Neural crest cell (in vitro differentiated cells): ENCODE measurements at places on chromosomes 1 and 21. TPM values are rescaled to one million over a fixed set of nuclear protein-coding genes. Genes with fewer than 3 reads are reported as not detected.

Gene DCDC2B
- total RNA-seq = not detected in 2 replicates

DNA sequence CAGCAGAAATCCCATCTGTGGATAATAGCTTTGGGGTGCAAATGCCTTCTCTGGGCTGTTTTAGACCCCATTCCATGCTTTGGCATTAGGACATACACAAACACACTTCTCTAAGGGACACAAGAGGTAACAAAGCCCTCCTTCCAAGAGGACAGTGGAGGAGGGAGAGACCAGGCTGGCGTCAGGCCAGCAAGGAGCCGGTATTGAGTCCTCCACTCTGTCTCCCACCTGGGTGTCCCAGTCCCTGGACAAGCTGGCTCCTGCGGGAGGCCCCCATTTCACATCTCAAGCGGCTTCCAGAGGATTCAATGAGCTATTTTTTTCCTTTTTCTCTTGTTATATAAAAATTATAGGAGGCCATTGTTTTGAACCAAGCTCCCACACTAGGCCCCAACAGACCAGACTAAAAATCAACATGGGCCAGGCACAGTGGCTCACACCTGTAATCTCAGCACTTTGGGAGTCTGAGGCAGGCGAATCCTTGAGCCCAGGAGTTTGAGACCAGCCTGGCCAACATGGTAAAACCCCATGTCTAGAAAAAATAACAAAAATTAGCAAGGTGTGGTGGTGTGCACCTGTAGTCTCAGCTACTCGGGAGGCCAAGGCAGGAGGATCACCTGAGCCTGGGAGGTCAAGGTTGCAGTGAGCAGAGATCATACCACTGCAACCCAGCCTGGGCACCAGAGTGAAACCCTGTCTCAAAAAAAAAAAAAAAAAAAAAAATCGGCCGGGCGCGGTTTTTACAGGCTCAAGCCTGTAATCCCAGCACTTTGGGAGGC is 142.9 kb downstream of the TOMM20 start:
- no peak for DNase-seq

GRCh38 chr1:111252786-111253185 is 25.3 kb downstream of the CHI3L2 start:
- DNase-seq = no peak

DNA sequence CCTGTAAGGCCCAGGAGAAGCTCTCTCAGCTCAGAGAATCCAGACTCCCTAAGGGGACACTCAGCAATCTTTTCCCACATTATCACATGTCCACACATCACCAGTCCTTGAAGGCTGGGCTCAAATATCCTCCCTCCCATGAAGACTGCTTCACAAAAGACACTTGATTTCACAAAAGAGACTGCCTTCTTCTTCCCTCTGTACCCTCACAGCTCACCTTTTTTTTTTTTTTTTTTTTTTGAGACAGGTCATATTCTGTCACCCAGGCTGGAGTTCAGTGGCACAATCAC is 1.5 kb downstream of the CD58 start:
- DNase-seq = no peak

DNA sequence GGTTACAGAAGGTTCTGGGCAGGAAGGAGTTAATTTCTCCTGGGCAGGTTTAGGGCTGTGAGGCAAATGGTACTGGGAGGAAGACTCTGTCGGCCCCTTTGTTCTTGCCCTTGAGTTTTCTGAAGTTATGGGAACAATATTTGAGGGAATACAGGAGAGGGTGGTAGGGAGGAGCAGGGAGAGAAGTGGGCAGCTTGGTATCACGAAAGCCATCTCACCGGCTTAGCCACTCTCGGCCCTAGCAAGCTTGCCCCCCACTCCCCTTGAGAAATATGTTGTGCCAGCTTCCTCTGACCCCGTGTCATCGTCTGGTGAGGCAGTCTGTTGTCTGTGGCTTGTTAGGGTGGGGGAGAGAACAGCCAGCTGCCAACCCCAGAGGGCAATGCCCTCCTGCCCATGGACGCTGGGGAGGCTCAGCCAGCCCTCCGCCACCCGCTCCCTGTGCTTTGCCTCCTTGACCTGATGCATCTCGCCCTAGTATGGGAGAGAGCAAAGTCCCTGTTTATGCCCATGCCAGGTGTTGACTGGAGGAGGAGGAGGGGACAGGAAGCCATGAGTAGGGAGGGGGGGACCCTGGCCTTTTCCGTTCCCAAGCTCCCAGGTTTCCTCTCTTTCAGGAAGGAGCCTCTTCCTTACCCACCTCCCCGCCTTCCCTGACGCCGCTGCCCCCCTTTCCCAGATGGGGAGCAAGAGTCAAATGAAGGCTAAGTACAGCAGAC is 1.2 kb downstream of the EFNA1 start:
- DNase-seq = no peak

DNA sequence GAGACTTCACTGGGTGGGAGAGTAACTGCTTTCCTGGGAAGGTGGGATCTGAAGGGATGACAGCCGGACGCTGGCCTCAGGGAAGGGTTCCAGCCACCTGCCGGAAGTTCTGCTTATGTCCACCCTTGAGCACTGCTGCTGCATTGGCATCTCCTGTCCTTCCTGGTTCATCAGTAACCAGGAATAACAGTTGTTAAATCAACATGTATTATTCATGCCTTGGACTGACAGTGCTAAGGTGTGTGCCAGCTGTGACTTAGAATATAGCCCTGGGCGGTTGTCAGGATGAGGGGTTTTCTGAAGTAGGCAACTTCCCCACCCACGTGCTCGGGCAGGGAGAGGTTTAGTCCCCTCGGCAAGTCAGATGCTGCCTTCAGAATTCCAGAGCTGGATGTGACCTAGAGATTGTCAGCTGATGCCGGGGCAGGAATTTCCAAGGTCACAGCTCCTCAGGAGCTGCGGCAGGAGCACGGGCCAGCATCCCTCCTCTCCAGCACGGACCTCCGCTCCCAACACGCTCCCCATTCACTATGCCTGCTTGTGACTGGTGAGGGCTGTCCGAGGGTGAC is 17.9 kb downstream of the CLDN14 start:
- no peak for DNase-seq

Gene FAM78B
- 1.2 and 1.5 TPM in 2 replicates for total RNA-seq

DNA sequence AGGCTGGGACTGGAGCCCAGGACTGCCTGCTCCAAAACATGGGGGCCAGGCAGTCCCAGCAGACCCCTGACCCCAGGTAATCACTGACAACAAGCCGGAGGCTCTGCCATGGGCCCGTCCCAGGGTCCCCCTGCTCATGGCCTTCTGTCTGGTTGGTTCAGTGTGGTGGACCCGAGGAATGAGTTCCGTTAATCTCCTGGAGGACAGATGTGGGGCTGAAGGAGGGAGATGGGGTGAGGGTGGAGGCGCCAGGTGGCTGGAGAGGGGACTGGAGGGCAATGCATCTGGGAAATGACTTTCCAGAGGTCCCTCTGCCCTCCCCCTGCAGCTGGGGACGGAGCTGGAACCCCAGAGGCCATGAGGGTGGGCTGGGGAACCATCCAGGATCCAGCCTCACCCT is 103.2 kb downstream of the EBNA1BP2 start:
- no peak for DNase-seq

- DNase-seq = peak; percentile 93
Measured at GRCh38 chr1:109493805-109494539, at the start of gene CYB561D1. Gene CYB561D1 (plus strand): TSS chr1:109494094. CDS start chr1:109494140, 46 bp downstream.

DNA sequence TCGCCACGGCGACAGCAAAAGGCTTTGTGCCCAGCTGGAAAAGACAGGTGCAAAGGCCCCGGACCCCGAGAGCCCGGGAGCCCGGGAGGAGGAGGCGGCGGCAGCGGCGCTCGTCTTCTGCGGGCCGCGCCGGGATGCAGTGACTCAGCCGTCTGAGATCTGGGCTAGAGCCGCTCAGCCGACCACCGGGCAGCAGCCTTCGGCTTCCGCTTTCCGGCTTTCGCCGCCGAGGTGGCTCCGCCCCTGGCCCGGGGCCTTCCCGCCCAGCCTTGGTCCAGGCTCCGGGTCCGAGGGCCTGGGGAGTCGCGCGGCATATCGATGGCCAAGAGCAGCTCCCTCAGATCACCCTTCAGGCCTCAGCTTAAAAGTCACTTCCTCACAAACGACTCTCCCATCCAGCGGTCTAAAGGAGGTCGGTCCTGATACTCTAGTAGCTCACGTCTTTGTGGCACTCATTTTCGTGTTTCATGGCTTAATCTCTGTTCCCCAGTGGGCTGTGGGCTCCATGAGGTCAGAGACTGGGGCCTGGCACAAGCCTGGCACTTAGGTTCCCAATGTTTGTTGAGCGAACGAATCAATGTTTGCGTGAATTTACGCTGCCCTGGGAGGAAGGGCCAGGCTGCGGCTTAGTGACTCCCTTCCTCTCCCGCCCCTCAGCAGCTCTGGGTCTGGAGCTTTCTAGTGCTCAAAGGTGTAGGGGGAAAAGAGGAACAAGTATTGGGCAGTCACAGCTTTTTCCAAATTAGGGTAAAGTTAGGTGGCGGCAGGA is at the start of gene PHTF1:
Gene PHTF1 (minus strand): TSS at position 154 of the 769 bp plus-strand sequence. CDS start 783 bp downstream, outside the sequence.
- DNase-seq = peak; percentile 71

DNA sequence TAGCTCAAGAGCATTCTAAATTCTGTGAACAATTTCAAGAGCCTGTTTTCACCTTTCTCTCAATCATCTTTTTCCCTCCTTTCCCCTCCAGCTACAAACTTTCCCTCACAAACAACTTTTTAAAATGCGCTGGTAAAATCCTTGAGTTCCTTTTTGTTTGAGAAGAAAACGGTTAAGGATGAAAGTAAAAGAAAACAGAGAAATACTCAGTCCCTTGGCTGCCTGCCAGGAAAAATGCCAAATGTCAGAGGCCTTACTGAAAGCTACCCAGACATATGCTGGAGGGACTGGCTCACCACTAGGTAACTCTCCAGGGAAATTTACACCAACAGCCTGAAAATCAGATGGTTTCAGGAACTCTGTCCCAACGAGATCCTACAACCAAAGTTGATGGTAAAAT is 11.0 kb upstream of the SERBP1 start:
- DNase-seq = no peak

DNA sequence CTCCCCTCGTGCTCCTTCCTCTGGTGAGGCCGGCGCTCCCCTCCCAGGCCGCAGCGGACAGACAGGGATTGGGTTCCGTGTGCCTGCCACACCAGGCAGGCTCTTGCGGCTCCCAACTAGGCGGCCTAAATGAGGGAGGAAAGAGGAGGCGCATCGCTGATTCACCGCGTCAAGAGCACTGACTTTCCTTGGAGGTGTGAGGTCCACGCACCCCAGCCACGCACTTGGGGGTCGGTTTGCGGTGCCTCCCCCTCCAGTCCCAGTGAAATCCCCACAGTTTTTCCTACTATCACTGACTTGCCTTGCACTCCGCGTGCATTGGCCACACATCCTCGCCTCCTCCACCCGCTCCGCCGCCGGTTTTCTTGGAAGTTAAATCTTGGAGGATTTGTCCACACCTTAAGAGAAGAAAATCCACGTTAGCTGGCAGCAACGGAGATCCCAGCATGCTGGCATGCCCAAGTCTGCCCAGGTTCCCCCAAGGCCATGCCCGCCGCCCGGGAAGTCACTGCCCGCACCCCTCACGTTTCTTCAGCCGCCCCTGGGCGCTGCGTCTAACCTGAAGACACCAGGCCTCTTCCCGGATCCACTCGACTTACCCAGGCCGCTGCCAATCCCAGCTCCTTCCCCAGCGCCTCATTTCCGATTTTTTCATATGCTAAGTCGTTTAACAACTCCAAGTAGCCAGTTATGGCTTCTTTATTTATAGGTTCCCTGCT is 1.1 kb upstream of the FOXD3 start:
- DNase-seq = peak; percentile 25

DNA sequence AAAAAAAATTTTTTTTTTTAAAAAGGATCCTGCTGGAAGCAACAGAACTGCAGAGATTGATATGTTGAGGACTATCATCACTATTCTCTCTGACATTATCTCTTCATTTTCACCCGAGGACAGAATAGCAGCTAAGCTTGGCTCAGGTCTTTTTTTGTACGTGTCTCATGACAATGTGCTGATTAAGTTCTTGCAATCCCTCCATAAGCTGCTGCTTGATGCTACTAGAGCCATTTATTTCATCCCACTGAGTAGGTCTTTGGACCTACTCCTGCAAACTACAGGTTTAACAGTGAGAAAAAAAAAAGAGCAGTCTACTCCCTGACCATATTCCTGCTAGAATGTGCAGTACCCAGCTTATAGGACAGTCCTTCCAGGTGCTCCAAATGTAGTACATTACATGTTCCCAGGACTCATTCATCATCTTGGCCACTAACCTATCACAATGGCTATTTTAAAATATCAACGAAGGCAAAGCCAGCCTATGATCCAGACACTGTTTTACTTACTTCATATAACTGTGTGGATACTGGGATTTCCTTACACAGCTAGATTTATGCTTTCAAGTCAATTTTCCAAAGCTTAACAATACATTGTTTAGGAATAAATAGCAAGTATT is 54.1 kb downstream of the ARHGAP29 start:
- no peak for DNase-seq

DNA sequence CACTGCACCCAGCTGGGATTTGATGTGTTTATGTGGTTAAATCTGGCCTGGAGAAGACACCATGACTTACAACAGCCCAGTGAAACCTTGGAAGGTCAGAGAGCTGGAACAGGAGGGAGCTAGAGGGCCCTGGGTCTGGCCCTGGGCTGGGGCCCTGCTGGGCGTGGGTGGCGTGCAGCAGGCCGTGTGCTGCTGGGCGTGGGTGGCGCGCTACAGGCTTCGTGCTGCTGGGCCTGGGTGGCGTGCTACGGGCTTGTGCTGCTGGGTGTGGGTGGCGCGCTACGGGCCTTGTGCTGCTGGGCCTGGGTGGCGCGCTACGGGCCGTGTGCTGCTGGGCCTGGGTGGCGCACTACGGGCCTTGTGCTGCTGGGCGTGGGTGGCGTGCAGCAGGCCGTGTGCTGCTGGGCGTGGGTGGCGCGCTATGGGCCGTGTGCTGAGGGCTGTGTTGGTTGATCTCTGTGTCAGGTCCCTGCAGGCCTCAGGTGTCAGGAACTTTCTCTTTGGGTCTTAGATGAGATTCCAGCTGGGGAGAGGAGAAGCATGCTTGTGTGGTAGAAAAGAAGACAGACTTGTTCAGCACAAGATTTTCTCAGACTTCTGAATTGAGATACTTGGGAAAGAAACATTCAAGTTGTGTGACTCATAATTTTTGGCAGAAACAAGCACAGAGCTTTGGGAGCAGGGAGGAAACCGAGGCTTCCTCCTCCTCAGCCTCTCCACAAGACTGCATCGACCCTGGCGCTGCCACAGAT is 66.0 kb downstream of the COL18A1 start:
- DNase-seq = no peak

Gene TNNI3K
- total RNA-seq = 1.3 and 1.4 TPM in 2 replicates
